Left hindlimb (tissue), 1 donor: ENCODE measurements at places on chromosomes 4 and X.
A peak's percentile ranks its signal among the peaks of the same experiment; 100 is the strongest.

- DNase-seq, result peak; percentile 48
Measured at GRCh38 chrX:13428053-13428786, 108.4 kb upstream of the ATXN3L start.

DNA sequence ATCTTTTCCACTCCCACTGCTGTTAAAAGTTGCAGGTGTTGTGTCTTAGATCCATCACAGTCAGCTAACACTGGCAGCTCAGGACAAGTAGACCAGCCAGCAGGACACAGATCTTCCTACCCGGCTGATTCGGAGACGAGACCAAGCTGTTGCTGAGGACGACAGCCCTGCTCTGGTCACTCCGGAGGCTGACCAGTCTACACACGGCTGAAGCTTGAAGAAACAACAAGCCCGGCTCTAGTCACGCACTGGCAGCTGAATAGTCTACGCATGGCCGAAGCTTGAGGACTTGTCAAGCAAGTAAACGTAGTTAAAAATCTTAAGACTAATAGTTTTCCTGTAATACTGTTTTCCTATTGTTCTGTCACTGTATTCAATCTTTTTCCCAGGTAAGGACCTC, 1.8 kb downstream of the ACOX3 start:
- no peak for DNase-seq

GRCh38 chr4:109079201-109079600, 223.3 kb downstream of the COL25A1 start:
- no peak for DNase-seq

DNA sequence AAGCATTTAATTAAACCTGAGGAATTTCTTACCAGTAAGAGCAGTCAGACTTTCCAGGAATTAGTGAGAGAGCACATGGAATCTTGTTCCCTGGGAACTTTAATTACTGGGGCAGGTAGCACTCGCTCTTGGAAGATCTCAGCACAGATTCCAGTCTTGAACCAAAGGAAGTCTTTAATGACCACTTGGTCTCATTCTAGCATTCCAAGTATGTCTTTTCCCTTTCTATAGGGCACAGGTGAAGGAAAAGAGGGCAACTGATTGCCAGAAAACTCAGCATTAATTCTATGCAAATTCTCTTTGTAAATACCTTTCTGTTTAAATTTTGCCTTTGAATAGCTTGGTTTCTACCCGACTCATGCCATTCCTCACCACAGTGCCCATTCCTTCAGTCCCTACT, 236.6 kb downstream of the LDB2 start:
- DNase-seq, result no peak

- no peak for DNase-seq
Measured at GRCh38 chr4:106687026-106687425, 318.4 kb upstream of the GIMD1 start.

GRCh38 chr4:54172156-54172555, 56.9 kb upstream of the PDGFRA start:
- DNase-seq, result no peak

DNA sequence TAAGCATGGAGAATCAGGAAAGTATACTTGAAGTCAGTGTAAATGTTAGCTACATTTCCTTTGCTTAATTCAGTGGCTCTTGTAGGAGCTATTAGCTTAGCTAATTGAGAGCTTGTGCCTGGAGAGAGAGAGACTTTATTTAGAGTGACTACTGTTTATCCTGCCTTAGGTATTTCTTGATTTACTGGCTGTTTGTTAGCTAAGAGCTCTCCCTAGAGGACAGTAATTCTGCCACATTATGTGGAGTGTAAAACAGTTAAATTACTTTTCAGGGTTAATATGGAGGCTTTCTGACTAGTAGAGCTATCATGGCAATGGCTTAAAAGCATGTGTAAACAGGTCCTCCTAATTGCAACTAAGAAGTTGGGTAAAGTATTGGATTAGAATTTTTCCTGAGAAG, 306.5 kb upstream of the TECRL start:
- DNase-seq, result no peak

- no peak for DNase-seq
Measured at GRCh38 chr4:75821966-75822365, 80.3 kb downstream of the PPEF2 start.

GRCh38 chr4:160316036-160316435, 1213.2 kb downstream of the RAPGEF2 start:
- DNase-seq, result no peak

DNA sequence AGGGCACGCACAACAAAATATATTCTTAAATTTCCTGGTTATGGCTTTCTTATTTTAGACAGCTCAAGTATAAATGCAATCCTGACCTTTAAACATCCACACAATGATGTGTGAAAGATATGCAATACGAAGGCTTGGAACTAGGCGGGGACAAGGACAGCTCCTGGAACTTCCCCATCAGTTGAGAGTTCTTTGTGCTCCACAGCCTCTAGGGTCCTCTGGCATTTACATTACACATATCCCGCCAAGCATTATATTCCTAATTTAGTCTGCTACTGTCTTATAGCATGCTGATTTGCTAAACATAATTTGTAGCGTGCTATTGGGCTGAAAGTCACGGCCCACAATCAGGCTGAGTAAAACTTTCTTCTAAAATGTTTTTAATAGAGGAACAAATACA, 74.4 kb downstream of the FTHL17 start:
- DNase-seq, result no peak

DNA sequence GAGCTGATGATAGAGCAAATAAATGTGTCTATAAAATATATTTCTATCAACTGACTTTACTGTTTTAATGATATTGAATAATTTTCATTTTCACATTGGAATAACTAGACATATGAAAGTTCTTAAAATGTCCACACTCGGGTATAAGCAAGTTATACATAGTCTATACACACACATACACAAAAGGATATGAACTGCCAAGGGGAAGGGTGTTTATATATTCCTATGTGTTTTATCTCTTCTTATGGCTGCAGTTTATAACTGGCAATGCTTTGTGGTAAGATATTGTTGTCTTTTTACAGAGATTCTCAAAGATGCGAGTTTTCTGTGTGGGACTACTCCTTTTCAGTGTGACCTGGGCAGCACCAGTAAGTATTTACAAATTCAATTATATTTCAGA, 1.6 kb downstream of the MEPE start:
- no peak for DNase-seq

GRCh38 chr4:141562649-141563048, 73.7 kb upstream of the IL15 start:
- DNase-seq, result no peak

DNA sequence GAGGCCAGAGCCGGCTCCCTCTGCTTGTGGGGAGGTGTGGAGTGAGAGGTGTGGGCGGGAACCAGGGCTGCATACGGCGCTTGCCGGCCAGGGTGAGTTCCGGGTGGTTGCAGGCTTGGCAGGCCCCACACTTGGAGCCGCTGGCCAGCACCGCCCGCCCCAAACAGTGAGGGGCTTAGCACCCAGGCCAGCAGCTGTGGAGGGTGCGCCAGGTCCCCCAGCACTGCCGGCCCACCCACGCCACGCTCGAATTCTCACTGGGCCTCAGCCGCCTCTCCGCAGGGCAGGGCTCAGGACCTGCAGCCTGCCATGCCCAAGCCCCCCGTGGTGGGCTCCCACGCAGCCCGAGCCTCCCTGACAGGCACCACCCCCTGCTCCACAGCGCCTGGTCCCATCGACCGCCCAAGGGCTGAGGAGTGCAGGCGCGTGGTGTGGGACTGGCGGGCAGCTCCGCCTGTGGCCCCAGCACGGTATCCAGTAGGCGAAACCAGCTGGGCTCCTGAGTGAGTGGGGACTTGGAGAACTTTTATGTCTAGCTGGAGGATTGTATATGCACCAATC, 275.3 kb downstream of the RAPGEF2 start:
- DNase-seq, result no peak

- no peak for DNase-seq
Measured at GRCh38 chr4:92210906-92211305, 92.9 kb upstream of the GRID2 start.

DNA sequence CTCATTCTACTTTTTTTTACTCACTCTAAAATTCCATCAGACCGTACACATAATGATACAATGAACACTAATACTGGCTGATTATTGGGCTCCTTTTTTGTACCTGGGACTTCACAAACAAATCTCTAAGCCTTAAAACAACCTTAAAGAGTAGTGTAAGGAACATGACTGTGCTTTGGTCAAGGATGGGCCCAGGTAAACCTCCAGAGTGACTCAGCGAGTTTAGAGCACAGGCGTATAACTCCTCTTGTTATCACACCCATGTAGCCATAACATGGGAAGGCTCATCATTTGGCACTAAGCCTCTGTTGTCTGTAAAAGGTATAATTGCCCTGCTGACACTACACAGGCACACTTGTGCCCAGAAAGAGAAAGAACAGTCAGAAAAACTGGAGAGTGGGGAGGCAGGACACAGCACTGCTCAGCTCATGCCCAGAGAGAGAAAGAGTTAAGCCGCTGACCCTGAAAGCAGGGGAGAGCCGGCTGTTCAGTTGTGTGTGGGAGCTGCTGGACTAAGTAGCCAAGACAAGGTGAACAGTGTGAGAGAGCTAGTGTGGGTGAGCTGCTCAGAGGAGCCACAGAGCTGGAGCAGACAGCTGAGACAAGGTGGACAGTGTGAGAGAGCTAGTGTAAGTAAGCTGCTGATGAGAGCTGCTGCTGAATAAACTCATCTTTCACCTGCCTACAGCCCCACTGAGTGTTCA, 319.6 kb upstream of the BMP3 start:
- DNase-seq, result no peak

DNA sequence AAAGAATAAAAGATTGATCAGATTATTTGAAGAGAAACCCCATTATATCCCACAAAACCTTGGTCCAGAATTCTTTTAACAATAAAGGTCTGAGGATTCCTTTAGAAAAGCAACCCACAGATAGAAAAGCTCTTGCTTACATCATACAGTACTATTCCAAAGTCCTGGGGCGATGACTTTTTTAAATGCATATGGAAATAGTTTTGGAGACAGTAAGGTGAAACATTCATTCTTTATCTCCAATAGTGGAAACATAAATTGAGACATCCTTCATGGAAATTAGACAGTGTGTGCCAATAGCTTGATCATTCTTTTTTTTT, 85.7 kb upstream of the UCP1 start:
- DNase-seq, result no peak

- no peak for DNase-seq
Measured at GRCh38 chrX:14398725-14399124, 130.6 kb upstream of the GLRA2 start.

GRCh38 chrX:106281383-106281782, 113.3 kb downstream of the PWWP3B start:
- no peak for DNase-seq
